Sciatic nerve (tissue), 2 donors: ENCODE measurements at places on chromosomes 7 and 10.

- DNase-seq: no peak
These were observed 40.7 kb downstream of the ANK3 start for GRCh38 chr10:60348982-60349381.

GRCh38 chr7:35544028-35544742 is 150.8 kb downstream of the HERPUD2 start:
- no peak for DNase-seq

GRCh38 chr10:97548828-97549455 is 23.6 kb upstream of the ANKRD2 start:
- DNase-seq: no peak

DNA sequence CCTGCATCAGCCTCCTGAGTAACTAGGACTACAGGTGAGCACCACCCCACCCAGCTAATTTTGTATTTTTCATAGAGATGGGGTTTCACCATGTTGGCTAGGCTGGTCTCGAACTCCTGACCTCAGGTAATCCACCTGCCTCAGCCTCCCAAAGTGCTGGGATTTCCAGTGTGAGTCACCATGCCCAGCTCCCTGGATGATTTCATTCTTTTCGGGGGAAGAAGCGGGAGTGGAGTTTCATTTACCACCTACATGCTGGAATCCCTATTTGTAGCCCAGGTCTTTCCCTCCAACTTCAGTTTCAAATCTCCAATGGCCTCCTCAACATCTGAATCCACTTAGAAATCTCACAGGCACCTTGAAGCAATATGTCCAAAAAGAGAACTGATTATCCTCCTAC is 2.9 kb upstream of the BTRC start:
- DNase-seq: no peak

DNA sequence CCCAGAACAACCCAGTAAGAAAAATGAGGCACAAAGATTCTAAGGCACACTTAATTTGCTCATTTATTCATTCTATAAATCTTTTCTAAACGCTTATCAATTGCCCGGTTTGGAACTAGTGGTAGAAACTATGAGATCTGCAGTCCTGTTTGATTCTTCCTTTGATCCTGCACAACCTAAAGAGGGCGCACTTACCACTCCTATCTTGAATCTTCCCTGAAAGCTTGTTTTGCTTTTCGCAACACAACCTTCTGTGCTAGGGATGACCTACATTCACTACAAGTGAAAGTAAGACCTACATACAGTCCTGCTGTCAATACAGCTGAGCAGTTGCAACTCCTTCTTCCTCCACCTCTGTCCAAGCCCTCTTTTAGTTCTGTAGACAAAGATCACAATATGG is 12.6 kb upstream of the ARL4A start:
- DNase-seq: no peak

- DNase-seq: no peak
These were observed 202.6 kb upstream of the RNF32 start for GRCh38 chr7:156438011-156438410.

DNA sequence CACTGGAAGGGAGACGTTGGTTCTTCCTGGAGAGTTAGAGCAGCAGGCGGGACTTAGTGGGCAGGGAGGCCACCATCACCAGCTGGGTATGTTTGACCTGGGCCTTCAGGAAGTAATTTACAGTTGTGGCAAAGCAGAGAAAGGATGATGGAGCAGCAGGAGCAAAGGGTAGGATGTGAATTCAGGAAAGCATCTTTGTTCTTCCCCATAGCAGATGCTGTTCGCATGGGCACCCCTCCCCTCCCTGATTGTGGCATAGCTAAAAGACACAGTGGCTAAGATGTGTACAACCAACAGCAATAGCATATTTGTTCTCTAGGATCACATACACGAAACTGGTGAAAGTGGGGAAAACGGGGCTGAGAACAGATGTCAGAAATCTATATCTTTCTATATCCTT is 56.3 kb upstream of the ITPRID1 start:
- no peak for DNase-seq

GRCh38 chr10:13440185-13441061 is 88.4 kb downstream of the BEND7 start:
- peak; percentile 69 for DNase-seq
